Activated CD4-positive, alpha-beta T cell treated with anti-CD3 and anti-CD28 coated beads, Interleukin-2, amount 10 ng/mL, durations not matched to agents 7 days and 5 days (primary cell): ENCODE measurements at places on chromosomes 12 and 14.

DNA sequence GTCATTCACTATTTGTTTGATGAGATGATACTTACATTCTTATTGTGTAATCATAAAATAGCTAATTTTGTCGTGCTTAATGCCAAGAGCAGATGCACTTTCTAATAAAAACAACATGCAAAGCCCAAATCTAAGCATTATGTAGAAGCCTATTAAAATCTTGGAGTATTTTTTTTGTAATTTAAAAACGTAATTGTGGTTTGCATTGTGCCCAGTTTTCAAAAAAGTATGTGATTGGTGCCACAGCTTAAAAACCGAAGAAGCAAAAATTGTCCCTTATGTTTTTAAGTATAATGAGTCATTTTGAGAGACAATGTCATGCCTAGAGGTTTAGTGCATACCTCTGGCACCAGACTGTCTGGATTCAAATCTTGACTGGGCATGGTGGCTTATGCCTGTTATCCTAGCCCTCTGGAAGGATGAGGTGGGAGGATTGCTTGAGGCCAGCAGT is 464.8 kb upstream of the RGS6 start:
- no peak for DNase-seq

GRCh38 chr12:100442403-100442802 is 31.3 kb upstream of the NR1H4 start:
- DNase-seq, result no peak

GRCh38 chr14:81319314-81319713 is 80.8 kb downstream of the STON2 start:
- DNase-seq, result no peak

- no peak for DNase-seq
Observed at GRCh38 chr12:41039461-41039860, 148.7 kb upstream of the PDZRN4 start.
